ENCODE measurements at places on chromosomes 4 and X. TPM values are rescaled to one million over a fixed set of nuclear protein-coding genes. Genes with fewer than 3 reads are reported as not detected.

Gene ATP1B4
- not detected for total RNA-seq

Gene OTUD6A
- total RNA-seq = not detected

Gene ASMT
- not detected for total RNA-seq

Gene LEF1
- not detected for total RNA-seq

Gene CITED1
- total RNA-seq = not detected

Gene PLK4
- total RNA-seq = 3.5 TPM

Gene GYPE
- total RNA-seq = 1.3 TPM

Gene ALB
- not detected for total RNA-seq

Gene PWWP3B
- under 0.01 TPM for total RNA-seq

Gene MTHFD2L
- total RNA-seq = 9.2 TPM

Gene TDO2
- 9.3 TPM for total RNA-seq

Gene ANAPC4
- 17.4 TPM for total RNA-seq

Gene USP46
- 10.5 TPM for total RNA-seq

Gene FRAS1
- 0.26 TPM for total RNA-seq

Gene DDX60
- 15.1 TPM for total RNA-seq

Gene SPATA18
- total RNA-seq = 22.2 TPM

Gene FATE1
- not detected for total RNA-seq

Gene PLAC1
- 0.26 TPM for total RNA-seq

Gene HADH
- 10.4 TPM for total RNA-seq

Gene SMC1A
- 5.9 TPM for total RNA-seq

Gene MMRN1
- total RNA-seq = 0.09 TPM

Gene BEND2
- not detected for total RNA-seq

Gene C4orf51
- total RNA-seq = not detected

Gene SLC25A4
- 3.6 TPM for total RNA-seq

Gene RBMXL3
- not detected for total RNA-seq

Gene CLOCK
- 10.7 TPM for total RNA-seq

Gene SPANXN3
- not detected for total RNA-seq

Gene MAGEA2B
- total RNA-seq = not detected

Gene AFF2
- 0.79 TPM for total RNA-seq

Gene LRPAP1
- total RNA-seq = 96.0 TPM

Gene CT83
- total RNA-seq = not detected

Gene PABPC4L
- total RNA-seq = 0.47 TPM

Gene SLC49A3
- 5.2 TPM for total RNA-seq

Gene ADH1A
- total RNA-seq = 0.16 TPM

Gene BCAP31
- total RNA-seq = 116 TPM

Gene VCX3A
- total RNA-seq = not detected

Gene SFRP2
- not detected for total RNA-seq

Gene NIPAL1
- total RNA-seq = not detected

Gene PRRG3
- 0.47 TPM for total RNA-seq

Gene MAGEA2
- not detected for total RNA-seq

Gene BGN
- 2.4 TPM for total RNA-seq

Gene TASL
- total RNA-seq = not detected

Gene ARHGAP6
- 5.5 TPM for total RNA-seq

Gene ARMCX1
- 103 TPM for total RNA-seq

Gene SYP
- total RNA-seq = 0.43 TPM

Gene KLHL34
- not detected for total RNA-seq

Gene NSG1
- 0.17 TPM for total RNA-seq

Gene CTSO
- total RNA-seq = 20.3 TPM
